MV-4-11 (cell line): ENCODE measurements at places on chromosomes 1 and 21.
A peak's percentile ranks its signal among the peaks of the same experiment; 100 is the strongest.

GRCh38 chr1:8663915-8664329, 153.5 kb downstream of the RERE start:
- DNase-seq, result no peak

DNA sequence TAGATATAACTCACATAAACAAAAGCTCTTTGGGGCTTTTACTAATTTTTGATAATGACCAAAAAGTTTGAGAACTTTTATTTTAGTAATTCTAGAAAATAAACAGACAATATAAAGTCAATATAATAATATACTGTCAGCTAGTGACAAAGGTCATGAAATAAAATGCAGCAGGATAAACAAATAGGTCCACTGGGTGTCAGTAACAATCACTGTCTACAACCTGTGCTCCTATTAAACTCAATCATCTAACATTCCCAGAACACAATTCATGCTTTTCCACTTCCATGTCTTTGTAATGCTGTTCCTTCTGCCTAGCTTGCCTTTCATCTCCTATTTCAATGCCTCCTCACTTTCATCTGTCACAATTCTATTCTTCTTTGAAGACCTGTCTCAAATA, 186.1 kb downstream of the GIPC2 start:
- no peak for DNase-seq

- DNase-seq, result no peak
These were observed 21.5 kb downstream of the FGGY start for GRCh38 chr1:59318271-59318860.

GRCh38 chr1:64940025-64940424, 26.3 kb downstream of the JAK1 start:
- DNase-seq, result peak; percentile 30

DNA sequence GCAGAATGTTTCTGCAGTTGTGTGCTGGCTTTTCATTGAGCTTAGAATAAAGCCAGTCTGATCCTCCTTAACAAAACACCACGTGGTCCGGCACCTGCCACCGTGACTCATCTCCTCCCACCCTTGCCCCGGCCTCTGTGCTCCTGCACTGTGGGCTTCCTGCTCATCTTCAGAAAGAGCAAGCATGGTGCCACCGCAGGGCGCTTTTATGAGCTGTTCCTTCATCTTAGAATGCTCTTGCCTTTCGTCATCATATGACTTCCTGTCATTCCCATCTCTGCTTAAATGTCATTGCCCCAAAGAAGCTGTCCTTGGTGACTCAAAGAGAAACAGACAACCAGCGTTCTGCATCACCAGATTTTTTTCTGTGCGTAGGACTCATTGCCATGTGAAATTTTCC, 117.8 kb downstream of the HHAT start:
- peak; percentile 55 for DNase-seq

DNA sequence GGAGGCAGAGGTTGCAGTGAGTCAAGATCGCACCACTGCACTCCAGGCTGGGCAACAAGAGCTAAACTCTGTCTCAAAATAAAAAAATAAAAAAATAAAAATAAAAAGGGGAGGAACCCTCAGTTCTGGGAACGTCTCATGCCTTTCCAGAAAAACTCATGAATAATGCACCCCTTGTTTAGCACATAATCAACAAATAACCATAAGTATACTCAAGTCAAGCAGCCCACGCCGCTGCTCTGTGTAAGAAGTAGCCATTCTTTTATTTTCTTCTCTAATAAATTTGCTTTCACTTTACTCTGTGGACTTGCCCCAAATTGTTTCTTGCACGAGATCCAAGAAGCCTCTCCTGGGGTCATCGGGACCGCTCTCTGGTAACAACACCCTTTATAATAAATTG, 14.5 kb upstream of the ACTA1 start:
- DNase-seq, result no peak

- DNase-seq, result peak; percentile 12
These were observed 53.5 kb downstream of the CLSTN1 start for GRCh38 chr1:9770298-9770697.

- DNase-seq, result no peak
These were observed 26.1 kb downstream of the SLC1A7 start for GRCh38 chr1:53116307-53116810.

- no peak for DNase-seq
These were observed 156.8 kb downstream of the CDC42BPA start for GRCh38 chr1:227161470-227161869.

GRCh38 chr1:184860985-184861754, 106.5 kb upstream of the EDEM3 start:
- DNase-seq, result no peak

DNA sequence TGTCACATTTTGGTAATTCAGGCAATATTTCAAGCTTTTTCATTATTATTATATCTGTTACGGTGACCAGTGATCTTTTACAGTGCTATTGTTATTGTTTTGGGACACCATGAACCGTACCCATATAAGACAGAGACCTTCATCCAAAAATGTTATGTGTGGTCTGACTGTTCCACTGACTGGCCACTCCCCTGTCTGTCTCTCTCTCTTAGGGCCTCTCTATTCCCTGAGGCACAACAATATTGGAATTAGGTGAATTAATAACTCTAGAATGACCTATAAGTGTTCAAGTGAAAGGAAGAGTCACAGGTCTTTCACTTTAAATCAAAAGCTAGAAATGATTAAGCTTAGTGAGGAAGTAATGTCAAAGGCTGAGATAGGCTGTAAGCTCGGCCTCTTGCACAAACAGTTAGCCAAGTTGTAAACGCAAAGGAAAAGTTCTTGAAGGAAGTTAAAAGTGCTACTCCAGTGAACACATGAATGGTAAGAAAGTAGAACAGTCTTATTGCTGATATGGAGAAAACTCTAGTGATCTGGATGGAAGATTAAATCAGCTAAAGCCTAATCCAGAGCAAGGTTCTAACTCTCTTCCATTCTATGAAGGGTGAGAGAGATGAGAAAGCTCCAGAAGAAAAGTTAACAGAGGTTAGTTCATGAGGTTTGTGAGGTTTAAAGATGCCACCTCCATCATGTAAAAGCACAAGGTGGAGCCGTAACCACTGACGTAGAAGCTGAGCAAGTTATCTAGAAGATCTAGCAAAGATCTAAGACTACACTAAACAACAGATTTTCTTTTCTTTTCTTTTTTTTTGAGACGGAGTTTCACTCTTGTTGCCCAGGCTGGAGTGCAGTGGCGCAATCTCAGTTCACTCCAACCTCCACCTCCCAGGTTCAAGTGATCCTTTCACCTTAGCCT, 19.7 kb upstream of the DIPK1A start:
- peak; percentile 64 for DNase-seq

- DNase-seq, result peak; percentile 59
These were observed 2.7 kb downstream of the RGL1 start for GRCh38 chr1:183807549-183808168.

DNA sequence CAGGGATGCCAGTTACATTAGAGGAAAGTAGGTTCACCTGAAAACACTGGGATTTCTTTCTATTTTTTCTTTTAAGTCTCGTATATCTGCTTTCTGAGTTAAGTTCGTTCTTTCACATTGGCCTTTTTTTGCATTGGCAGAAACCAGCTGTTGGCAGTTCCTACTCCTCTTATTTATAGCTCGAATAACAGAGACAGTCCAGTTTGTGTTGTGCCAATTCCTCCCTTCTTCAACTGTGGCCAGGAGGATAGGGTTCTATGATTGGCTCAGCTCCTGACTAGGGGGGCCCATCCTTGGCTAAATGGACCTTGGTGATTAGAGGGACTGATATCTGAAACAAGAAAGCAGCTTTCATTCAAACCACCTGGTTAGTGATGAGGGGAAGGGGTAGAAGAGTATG, 115.8 kb downstream of the RPS6KC1 start:
- no peak for DNase-seq

DNA sequence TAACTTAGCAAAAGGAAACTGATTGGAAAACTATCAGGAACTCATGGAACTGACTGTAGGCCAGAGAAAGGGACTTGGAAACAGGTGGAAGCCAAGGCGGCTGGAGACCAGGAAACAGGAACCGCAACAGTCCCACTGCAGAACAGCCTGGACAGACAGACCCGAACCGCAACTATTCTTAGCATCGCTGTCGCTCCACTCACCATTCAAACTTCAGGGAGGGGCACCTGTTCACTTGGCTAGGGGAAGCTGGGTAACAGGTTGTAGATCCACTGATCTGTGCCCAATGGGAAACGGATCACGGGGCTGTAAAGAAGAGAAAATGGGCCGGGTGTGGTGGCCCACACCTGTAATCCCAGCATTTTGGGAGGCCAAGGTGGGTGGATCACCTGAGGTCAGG, 61.9 kb downstream of the CLSTN1 start:
- peak; percentile 51 for DNase-seq

- DNase-seq, result no peak
These were observed 294.4 kb upstream of the NR5A2 start for GRCh38 chr1:199733125-199733524.

DNA sequence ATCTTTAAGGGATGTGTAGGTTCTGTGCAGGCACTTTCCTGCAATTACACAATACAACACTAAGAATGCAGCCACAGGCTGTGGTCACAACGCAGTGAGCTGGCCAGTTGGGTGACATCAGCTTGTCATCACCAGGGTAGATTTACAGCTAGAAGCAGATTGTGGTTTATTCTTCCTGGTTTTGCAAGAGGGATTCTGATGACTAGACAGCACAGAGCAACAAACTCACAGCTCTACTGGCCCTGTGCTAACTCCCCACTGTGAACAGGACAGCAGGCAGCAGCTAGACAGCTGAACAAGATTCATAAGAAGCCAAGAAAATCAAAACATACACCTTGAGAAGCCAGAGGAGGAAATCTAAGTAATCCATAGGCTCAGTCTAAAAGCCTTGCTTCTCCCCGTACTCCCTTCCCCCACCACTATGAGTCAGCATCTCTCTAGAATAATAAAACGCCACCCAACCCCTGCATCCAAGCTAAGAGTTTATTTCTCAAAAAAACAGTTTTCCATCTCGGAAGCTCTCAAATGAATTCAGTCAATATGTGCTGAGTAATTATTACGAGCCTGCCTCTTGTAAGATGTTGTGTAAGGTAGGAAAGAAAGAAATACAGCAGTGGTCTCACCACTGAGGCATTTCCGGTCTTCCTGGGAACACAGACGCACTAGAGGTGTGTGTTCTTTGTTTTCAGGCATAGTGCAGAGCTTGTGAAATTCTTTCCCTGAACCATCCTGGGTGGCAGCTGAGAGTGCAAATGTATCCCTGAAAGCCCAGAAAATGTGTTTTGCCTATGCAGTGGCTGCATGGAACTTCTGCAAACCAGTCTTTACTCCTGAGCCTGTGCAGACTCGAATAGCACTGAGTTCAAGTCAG, 162.8 kb downstream of the NTPCR start:
- DNase-seq, result peak; percentile 100

GRCh38 chr1:96999191-96999590, 277.6 kb downstream of the PTBP2 start:
- DNase-seq, result no peak

DNA sequence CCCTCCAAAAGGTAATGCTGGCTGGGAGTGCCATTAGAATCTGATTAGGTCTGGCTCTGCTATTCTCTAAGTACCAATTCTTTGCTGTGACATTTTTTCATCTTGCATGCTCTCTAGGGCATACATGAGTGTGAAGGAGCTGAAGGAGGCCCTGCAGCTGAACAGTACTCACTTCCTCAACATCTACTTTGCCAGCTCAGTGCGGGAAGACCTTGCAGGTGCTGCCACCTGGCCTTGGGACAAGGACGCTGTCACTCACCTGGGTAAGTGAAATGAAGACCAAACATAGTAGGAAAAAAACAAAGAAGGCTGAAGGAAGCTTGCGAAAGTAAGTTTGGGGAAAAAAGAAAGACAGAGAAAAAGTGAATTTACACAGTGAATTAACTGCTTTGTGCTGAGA, 207.9 kb downstream of the PAPPA2 start:
- peak; percentile 48 for DNase-seq

GRCh38 chr1:12618965-12619791, 1.2 kb upstream of the DHRS3 start:
- peak; percentile 30 for DNase-seq

- DNase-seq, result peak; percentile 69
These were observed 39.8 kb downstream of the TGFBR3 start for GRCh38 chr1:91846007-91846638.

GRCh38 chr1:157270705-157271274, 132.6 kb upstream of the ETV3 start:
- DNase-seq, result no peak

GRCh38 chr1:181120924-181121323, 32.4 kb downstream of the IER5 start:
- DNase-seq, result no peak

DNA sequence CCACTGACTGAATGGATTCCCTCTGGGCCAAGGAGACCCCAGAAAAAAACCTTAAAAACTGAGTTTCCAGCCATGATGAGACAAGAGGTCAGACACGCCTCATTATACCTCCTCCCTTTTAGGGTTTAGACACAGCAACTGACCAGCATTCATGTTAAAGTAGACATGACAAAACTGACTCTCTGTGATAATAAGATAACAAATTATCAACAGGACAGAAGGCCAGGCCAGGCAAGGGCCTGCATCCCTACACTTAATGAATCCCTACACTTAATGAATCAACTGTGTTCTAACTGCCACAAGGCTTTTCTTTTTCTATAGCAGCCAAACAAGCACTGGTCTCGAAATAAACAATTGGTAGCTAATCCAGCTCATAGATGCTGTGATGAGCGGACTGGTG, 33.3 kb upstream of the FAM89A start:
- DNase-seq, result no peak

DNA sequence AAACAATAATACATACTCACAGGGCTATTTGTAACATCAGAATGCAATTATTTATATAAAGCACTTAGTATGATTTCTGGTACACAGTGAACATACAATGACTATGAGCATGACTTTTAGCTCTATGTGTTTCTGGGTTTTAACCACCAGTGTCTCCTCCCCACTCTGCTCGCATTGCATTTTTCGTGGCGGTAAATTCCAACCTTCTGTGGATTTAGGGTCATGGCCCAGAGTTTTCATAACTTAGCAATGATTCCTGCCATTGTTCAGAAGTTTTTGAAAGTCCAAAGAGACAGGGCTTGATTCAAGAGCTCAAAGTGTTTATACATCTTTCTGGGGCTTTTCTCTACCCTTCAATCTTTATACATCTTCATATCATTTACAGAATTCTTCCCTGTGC, 191.3 kb downstream of the BACH1 start:
- no peak for DNase-seq

DNA sequence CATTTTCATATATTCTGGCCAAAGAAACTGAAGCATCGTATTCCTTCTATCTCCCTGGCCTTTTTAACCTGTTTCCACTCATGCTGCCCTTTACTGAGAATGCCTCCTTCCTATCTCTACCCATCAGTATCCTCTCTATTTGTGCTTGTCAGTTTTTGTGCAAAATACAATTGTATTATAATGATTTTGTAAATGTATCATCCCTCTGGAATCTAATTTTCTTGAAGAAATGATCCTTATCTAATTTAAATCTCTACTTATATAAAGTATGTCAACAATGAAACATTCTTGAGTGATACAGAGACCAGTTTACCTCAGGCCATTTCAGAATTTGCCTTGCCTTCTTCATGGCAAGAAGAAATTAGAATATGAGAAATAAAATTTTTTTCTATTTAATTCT, 59.0 kb upstream of the TEKT2 start:
- DNase-seq, result no peak
